ENCODE measurements at places on chromosomes 3 and 15.

- DNase-seq = no peak
Observed at GRCh38 chr3:34995796-34996430, 643.4 kb upstream of the ARPP21 start.

DNA sequence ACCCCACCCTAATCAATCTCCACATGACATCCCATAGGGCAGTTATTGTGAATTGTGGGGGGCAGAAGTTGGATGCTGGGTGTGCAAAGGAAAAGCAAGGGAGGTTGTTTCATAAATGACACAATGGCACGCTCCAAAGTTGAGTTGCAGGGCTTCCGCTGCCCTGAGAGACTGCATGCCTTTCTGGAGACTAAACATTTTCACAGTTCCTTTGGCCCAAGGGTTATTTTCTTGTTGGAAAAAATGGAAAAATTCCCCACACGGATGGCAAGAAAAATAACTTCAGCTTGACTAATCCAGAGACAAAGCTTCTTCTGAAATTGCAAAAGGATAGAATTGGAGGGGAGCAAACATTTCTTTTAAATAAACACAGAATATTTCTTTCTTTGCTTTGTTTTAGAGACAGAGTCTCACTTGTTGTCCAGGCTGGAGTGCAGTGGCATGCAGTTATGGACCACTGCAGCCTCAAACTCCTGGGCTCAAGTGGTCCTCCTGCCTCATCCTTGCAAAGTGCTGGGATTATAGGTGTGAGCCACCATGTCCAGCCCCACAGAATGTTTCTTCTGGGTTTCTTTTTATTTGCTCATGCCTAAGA lies 19.1 kb upstream of the TPM1 start:
- DNase-seq = no peak

- DNase-seq = no peak
Observed at GRCh38 chr3:65893631-65894030, 145.1 kb downstream of the MAGI1 start.

DNA sequence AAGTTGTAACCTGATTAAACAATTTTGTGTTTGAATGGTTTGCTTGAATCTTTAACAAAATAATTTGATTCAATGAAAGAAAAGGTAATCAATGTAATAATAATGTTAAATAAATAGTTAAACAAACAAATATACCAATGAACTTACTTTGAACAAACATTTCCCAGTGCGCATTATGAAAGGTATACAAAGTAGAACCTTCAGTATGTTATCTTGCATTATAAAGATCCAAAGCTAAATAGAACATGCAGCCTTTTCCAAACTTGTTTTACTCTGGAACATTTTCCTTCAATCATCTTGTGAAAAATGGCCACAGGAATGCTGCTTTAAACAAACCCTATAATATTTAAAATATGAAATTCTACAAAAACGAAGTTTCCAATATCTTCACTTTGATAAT lies 620.0 kb downstream of the NAALADL2 start:
- no peak for DNase-seq

DNA sequence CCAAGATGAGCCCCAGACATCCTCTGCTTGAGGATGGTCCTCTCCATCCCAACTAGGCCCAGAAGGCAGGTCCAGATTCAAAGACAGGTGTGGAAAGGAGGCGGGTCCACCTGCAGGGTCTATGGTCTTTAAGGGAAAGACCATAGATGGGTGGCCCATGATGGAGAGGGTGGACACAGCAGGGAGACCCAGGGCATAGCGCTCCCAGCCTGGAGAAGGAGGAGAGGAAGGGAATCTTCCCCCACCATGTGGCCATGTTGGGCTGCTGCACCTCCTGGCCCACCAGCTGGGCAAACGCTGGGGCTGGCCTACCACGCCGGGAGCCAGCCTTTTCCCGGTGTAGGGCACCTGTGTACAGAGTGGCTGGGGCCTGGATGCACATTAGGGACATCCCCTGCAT lies 265.2 kb upstream of the TLE3 start:
- DNase-seq = peak; percentile 13

GRCh38 chr3:172905451-172905850 lies 154.9 kb downstream of the ECT2 start:
- DNase-seq = no peak

DNA sequence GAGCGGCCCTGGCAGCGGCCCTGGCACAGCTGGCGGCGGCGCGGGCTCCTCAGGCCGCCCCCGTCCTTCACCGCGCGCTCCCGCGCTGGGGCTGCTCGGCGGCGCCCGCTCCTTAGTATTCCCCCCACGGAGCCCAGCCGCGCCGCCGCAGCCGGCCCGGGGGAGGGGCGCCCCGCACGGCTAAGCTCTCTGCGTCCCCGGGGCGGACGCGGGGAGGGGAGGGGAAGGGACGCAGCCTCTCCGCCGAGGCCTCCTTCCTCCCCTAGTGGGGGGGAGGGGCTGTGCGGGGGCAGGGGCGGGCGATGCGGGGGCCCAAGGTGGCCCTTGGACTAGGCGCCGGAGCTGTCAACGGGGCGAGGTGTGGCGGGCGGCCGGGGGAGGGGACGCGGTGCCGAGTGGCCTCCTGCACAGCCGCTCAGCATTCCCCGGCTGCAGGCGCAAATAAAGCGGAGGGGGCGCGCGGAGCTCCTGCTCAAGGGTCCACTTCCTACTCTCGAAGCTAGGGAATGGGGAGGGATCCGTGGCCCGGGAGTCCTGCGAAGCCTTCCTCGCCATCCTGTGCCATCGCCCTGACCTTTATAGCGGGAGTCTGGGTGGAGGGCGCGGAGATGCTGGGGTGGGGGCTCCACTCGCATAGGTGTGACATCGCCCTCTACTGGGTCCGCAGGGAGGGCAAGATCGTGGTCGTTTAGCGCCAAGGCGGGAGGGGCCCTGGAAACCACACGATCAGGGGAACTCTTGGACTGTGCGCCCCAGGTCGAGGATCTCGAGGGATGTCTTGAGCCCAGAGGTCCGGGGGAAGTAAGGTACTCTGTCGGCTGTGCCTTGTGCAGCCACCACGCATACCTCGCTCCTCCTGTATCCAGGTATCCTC lies 22.2 kb downstream of the EPHB3 start:
- DNase-seq = no peak

DNA sequence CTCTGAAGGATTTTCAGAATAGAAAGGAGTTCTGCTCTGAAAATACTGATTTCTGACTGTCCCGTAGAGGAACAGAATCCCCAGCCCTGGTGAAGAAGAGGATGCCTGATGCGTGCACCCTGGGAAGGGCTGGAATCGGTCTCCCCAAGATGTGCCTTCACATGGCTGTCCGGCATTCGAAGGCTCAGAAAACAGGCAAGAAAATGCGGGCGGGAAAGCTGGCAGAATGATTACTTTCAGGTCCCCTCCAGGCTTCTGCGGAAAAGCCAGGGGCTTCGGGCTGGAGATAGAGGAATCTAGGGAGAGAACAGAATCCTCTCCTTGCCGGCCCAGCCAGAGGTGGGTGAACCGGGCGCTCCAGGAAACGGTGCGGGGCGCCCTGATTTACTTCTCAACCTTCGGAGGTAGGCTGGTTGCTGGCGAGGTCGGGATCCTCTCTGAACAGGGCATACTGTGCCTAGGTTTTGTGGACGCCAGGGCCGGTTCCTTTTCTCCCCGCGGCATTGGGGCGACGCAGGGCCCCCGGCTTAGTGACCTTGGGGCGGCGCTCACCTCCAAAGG lies 2.5 kb downstream of the FOXL2NB start:
- DNase-seq = no peak

- peak; percentile 43 for DNase-seq
Observed at GRCh38 chr3:129184396-129184657, 631 bp upstream of the CNBP start.

GRCh38 chr15:79849789-79850188 lies 47.0 kb downstream of the MTHFS start:
- DNase-seq = peak; percentile 25

DNA sequence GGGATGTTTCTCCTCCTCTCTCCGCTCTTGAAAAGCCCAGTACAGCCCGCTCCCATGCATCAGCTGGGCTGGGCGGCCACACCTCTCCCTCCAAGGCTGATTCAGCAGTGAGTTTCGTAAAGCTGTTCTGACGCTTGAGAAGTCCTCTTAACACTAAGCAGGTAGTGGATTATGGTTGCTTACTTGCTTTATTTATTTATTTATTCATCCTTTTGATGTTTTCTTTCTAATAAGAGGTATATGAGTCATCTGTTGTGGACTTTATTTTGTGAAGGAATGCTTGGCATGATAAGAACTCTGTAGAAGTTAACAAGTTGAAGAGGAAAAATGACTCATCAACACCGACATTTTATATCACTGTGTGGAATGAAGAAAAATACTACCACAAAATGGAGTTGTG lies 285.0 kb downstream of the SQOR start:
- DNase-seq = no peak

DNA sequence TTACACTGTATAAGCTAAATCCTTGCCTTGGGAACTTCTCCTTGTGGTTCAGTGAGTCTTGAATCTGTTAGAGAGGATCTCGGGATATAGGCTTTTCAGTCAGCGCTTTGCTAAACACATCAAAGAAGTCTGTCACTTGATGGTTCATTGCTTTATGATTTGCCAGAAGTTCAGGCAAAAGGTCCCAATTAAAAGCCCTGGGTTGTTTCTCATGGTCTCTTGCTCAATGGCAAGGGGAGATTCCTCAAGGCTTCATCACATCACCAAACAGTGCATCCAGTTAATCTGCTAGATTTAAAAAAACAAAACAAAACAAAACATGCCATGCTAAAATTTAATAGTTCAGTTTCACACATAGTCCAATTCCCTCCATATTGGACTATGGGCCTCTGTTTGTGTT lies 114.8 kb downstream of the FILIP1L start:
- no peak for DNase-seq

GRCh38 chr15:67086637-67086914 lies 21.2 kb downstream of the SMAD3 start:
- no peak for DNase-seq

DNA sequence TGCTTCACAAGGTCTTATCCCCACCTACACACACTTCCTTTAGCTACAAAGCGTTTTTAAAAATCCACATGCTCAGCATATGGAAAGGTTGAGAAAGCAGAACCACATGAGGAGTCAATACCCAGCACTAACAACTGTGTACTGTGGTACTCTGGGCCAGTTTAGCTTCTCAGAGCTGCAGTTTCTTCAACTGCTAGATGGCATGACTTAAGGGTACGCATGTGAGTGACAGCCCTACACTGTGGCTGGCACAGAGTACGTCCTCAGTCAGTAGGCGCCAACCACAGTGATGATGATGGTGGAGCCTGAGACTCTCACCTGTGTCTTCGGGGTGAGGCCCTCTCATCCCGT lies 17.4 kb downstream of the CCDC12 start:
- no peak for DNase-seq

DNA sequence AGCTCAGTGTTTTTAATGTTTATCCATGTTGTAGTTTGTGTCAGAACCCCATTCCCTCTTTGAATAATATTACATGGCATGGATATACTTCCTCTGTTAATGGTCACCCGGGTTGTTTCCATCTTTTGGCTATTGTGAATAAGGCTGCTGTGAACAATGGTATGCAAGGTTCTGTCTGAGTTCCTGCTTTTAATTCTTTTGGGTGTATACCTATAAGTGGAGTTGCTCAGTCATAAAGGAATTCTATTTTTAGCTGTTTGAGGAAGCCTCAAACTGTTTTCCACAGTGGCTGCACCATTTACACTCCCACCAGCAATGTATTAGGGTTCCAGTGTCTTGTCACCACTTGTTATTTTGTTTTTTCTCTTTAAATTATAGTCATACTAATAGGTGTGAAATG lies 99.6 kb downstream of the SLC25A26 start:
- DNase-seq = no peak

DNA sequence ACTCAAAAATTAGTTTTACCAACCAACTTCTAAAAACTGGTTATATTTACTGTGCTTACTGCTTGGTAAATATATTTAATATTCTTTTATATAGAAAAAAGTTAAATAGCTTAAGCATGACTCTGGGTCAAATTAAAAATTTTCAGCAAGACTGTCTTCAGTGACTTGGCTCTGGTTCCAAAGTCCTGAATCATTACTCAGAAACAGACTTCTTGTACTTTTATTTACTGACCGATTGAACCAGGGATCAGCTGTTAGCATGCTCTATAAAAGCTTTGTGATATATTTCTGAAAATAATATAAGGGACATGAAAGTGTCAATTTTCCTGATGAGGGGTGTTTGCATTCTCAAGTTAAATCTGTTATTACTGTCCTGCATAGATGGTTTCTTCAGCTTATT lies 164.3 kb downstream of the MCTP2 start:
- no peak for DNase-seq

GRCh38 chr3:74351213-74351612 lies 263.2 kb downstream of the CNTN3 start:
- no peak for DNase-seq

GRCh38 chr3:132247211-132247610 lies 70.0 kb upstream of the ACP3 start:
- no peak for DNase-seq

DNA sequence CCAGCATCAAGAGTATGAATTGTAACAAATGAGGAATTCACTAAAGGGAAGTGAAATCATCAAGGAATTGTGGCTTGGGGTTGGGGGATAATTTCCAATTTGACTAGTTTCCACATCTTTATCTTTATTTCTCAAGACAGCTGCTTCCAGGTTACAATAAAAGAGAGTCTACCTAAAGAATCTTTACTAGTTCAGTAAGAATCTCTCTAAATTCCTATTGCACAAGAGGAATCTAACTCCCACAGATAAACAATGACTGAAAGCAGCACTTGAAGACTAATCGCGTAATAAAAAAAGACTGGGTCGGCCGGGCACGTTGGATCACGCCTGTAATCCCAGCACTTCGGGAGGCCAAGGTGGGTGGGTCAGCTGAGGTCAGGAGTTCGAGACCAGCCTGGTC lies 194.4 kb downstream of the KBTBD8 start:
- DNase-seq = no peak

DNA sequence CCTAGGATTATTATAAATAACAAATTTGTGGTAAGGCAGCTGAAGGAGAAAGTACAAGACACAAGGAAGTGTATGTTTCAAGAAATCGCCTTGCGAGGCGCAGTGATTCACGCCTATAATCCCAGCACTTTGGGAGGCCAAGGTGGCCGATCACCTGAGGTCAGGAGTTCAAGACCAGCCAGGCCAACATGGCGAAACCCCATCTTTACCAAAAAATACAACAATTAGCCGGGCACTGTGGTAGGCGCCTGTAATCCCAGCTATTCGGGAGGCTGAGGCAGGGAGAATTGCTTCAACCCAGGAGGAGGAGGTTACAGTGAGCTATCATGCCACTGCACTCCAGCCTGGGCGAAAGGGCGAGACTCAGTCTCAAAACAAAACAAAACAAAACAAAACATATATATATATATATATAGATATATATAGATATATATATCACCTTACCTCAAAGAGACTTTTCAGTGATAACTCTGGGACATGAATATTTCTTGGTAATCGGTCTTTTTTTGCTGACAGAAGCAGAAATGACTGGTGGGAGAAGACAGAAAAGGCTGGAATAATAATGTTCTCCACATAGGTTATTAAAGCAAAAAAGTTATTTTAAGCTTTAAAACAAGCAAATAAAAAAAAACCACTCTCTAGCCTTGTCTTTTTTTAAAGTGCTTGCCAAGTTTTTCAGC lies 52.3 kb downstream of the TRANK1 start:
- DNase-seq = no peak

- no peak for DNase-seq
Observed at GRCh38 chr3:169022457-169022856, 641.1 kb downstream of the MECOM start.

GRCh38 chr15:49649987-49650386 lies 29.1 kb downstream of the DTWD1 start:
- DNase-seq = no peak

GRCh38 chr15:90001683-90002427 lies 731 bp downstream of the ZNF710 start:
- peak; percentile 75 for DNase-seq

Data from GM12865 (cell line).